GOT3 (cell line): ENCODE measurements at places on chromosomes 5 and 9.

GRCh38 chr5:124746916-124747790 lies 714 bp upstream of the ZNF608 start:
- DNase-seq, result peak; percentile 36

DNA sequence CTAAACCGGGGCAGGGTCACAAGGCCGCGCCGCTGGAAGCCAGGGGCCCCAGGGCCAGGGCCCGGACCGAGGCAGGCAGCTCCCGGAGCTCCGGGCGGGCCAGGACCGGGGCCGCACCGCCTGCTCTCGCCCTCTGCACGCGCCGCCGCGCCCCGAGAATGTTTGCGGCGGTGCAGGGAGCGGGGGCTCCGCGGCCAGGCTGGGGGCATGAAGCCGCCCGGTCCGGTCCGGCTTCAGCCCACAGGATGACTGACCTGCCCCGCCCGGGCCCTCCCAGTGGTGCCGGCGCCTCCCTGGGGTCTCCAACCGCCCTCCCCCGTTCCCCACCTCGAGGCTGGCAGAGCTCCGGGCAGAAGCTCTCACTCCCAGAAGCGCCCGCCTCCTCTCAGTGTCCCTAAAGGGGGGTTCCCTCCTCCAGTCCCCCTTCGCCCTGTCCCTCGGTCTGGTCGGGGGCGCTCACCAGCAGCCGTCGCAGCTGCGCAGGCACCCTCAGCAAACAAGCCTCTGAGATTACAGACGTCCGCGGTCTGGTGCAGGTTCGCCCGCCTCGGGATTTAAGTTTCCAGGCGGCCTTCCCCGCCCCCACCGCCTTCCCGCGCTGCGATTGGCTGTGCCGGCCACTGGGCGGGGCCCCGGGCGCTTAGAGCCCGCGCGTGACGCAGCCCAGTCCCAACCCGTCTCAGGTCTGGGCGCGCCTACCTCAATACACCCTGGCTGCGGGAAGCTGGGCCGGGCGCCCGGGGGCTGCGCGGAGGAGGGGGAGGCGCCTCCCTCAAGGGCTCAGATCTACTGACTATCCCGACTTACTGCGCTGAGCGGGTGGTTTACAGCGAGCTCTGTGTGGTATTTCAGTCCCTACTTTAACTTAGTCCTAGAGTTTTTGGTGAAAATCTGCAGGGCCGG lies at the start of gene CTSV:
TSS of gene CTSV (minus strand) at position 532 of the 903 bp plus-strand sequence. CDS start 1,099 bp downstream, outside the sequence.
- DNase-seq, result peak; percentile 35

DNA sequence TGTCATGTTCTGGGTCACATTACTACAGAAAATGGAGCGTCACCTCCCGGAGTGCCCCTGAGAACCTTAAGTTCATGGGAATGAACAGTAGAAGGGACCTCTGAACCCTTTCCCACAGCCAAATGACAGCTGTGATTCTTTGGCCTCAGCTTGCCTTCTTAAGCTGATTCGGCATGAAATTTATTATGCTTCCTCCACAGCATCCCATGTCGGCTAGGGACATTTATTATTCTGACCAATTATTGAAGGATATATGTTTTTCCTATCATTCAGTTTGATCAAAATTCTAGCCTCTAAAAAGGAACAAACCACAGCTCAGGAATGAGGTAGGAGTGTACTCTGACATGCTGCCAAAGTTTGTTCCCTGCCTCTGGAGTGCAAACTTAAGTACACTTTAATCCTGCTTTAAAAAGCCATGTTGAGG lies 440.6 kb downstream of the CETN3 start:
- DNase-seq, result no peak

DNA sequence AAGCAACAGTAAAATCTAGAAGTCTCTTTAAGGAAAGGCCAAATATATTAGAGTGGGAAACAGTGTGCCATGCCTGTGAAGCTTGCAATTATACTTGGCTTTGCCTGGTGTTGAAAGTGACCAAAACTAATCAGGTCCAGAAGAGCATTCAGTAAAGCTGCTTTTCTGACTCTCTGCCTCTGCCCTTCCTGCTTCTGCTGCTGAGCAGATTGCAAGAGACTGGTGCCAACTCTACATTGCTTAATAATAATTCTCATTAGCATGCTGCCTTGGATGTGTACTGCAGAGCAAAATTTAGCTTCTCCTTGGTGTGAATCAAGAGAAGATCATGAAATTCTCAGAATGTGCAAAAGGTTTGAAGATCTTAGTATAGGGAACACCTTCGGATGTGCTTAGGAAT lies 120.4 kb upstream of the RFX3 start:
- no peak for DNase-seq

- DNase-seq, result no peak
Measured at GRCh38 chr5:72152545-72152944, 45.3 kb downstream of the MAP1B start.

DNA sequence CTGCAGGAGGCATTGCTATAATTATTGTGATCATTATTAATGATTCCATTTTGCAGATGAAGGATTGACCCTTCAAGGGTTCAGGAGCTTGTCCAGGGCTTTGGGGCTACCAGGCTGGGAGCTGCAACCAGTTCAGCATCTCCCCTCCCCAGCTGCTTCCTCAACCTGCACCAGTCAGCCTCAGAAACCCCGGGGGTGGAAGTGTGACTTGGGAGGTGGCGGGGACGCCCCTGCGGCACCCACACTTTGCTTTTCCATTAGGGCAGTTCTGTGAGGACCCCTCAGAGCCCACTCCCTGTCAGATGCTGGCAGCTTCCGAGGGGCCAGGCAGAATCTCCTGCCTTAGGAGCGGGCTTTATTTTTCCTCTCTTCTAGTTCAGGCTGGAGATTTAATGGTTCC lies 85.6 kb downstream of the OLFM1 start:
- no peak for DNase-seq

DNA sequence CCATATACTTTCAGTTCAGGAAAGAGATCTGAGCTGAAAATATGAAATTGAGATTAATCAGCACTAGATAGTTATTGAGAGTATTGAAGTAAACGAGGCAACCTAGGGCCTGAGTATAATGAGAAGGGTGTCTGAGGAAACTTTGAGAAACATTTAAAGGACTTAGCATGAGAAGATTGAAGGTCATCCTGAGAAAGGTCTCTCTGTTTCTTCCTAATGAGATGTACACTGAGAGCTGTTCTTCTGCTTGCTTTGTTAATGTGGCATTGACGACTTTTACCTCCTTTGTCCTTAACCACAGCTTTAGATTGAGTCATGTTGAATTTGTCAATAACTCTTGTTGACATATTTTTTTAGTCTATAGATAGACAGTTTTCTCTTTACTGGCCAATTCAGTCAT lies 145.1 kb upstream of the ACTBL2 start:
- no peak for DNase-seq

DNA sequence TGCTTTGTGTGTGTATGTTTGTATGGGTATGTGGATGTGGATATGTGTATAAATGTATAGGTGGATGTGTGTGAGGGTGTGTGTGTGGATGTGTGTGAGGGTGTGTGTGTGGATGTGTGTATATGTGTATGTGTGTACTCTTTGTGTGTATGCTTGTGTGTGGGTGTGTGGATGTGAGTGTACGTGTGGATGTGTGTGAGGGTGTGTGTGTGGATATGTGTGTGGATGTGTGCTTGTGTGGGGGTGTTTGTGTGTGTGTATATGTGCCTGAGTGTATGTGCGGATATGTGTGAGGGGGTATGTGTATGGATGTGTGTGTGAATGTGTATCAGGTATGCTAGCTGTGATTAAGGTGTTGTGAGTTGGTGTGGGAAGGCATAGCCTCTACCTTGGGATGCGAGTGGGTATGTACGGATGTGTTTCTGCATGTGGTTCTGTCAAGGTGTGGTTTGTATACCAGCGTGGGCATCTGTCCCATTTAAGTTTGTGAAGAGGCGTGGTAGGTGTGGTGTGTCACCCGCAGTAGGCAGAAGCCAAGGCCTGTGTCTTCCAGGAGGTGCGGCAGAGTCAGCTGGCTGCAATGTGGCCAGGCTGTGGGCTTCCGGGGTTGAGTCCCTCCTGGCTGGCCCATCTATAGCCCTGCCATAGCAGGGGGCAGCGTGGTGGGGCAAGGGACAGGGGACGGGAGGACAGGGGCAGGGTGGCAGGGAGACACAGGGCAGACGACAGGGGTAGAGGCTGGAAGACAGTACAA lies 155.8 kb downstream of the DAB2IP start:
- DNase-seq, result no peak

- DNase-seq, result no peak
Measured at GRCh38 chr5:128237546-128237945, 154.0 kb downstream of the SLC12A2 start.

DNA sequence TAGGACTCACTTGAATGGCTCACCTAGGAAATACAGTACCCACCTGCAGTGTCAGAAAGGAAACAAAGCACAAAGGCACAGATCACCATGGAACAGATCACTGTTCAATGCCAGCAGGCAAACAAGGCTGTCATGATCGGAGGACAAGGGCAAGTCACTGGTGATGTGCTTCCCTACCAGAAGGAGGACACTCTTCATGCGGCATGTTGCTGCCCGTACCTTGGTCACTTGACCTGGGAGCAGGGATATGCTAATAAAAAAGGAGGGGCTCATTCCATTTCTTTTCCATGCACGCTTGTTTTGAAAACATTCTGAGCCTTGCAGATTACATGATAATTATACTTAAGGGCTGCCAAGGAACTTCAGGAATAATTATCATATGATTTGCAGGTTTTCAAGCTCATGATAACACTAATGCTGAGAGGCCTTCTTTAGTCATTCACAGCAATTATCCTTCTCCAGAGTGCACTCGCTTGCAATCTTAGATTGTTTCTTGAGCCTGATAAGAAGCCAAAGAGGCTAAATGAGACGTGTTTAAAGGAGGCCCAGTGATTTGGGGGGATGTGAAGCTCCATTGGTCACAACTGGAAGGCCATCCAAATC lies 36.1 kb upstream of the STARD4 start:
- no peak for DNase-seq

- DNase-seq, result no peak
Measured at GRCh38 chr5:140228364-140228837, 53.4 kb downstream of the CYSTM1 start.

GRCh38 chr9:137057545-137057944 lies 3.7 kb upstream of the ENTPD2 start:
- no peak for DNase-seq

GRCh38 chr9:122961139-122961538 lies 20.3 kb downstream of the RABGAP1 start:
- DNase-seq, result no peak

GRCh38 chr9:109504689-109505088 lies 6.6 kb upstream of the PTPN3 start:
- no peak for DNase-seq

DNA sequence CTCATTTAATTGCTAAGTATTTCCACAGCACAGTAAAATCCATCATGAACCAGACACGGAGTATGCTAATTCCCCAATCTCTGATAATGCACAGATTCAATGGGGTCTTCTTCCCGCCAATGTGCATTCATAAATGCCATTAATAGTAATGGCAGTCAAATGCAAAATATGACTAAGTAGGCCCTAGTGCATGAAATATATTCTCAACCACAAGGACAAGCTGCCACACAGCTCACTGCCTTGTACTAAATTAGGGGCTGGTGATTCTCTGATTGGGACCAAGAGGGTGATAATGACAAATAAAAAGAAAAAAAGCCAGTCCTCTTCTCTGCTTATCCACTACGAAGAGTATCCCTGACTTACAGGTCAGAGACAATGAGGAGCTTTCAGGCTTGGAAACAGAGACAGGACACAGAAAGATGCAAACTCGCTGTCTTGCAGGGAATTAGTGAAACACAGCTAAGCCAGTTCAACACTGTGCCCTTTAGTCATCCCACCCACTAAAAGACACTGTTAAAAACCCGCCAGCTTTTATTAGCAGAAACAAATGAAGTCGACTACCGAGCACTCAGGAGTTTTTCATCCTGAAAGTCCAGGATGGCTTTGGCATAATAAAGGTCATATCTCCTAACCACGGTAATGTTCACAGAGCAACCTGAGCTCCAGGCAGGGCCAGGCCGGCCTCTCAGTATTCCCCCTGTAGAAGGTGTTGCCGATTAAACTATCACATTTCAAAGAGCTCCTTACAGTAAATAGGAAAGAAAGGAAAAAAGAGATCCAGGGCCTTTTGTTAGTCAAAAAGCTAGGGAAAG lies 148.1 kb downstream of the EBF1 start:
- no peak for DNase-seq

DNA sequence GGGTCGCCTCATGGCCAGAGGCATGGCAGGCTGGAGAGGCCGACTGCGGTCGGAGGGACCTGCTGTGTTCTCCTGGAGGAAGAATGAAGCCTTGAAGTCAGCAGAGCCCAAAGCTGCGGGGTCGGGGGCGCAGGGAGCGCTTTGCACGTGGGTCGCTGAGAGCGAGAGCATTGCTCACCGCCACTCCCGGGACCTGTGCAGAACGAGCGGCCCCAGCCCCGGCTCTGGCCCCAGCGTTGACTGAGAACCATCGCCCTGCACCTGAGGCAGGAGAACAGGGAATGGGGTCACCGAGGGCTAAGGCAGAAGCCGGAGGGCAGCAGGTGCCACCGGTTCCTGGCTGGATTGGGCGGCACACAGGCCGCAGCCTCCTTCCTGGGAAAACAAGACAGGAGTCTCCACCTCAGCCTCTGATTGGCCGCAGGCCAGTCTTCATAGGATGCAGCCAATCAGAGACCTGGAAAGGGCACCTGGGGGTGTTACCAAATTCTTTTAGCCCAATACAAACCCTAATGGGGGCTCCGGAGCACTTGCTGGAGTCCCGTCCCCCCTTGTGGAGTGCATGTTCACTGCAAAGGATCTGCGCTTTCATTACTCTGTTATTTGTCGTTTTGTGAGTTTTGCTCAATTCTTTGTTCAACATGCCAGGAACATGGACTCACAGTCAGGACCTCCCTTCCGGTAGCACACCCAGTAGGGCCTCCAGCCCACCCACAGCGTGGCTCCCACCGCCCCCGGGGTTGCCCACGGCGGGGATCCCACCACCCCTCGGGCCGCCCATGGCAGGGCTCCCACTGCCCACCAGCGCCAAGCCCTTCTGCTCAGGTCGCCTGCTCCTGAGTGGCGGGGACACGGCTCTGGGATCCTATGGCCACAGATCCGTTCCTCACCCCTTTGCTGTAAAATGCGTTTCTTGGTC lies 24.7 kb upstream of the SLC6A19 start:
- DNase-seq, result no peak

DNA sequence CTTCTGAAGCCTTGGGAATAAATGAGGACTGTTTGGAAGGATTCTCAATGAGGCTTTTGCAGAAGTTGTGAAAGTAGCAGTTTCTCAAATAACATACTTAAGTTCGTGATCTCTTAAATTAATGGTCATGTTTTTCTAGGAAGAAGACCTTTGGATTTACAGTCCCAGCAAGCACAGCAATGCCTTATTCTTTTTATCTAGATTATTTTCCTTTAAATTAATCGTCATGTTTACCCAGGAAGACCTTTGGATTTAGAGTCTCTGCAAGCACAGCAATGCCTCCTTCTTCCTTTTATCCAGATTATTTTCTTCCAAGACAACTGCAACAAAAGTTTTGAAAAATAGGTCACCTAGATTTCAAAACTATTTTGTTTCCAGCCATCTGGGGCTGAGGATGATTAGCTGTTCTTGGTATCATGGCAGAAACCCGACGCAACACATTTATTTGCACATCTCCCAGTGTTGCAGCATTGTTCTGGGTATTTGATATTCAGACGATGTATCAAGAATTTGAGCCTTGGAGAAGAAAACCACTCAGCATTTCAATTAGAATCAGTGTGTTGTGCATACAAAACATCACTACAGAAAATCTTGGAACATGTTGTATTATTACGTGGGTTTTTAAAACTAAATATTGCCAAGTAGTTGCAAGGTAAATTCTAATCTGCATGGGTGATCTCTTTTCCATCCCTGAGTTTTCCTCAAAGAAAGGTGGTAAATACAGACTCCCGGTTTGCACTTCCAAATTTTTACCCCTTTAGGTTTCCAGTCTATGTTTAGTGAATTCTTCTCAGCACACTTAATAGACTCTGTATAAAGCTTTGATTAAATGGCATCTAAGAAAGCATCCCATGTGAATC lies 50.9 kb downstream of the JAKMIP2 start:
- no peak for DNase-seq
